Dermis microvascular lymphatic vessel endothelial cell (primary cell): ENCODE measurements at places on chromosomes 4 and X. TPM values are rescaled to one million over a fixed set of nuclear protein-coding genes. Genes with fewer than 3 reads are reported as not detected.

- no peak for DNase-seq
Measured at GRCh38 chr4:150769248-150769647, 187.3 kb downstream of the MAB21L2 start.

DNA sequence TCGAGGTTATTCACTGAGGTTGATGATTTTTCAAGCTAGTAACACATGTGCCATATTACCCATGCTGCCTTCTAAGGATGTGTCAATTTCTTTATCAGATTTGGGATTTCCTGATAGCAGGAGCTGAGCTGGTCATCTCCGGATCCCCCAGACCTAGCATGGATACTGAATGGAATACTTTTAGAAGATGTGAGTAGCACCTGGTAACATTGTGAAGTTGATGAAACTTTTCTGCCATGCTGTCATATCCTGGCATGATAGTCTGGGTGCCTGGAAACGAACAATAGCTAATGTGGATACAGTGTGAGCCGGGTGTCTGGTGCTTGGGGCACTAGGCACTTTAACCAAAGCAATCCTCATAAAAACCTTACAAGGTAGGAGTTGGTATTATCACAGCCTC, 11.0 kb upstream of the CYTL1 start:
- DNase-seq, result peak; percentile 83

- DNase-seq, result no peak
Measured at GRCh38 chrX:105829011-105829410, 6.7 kb downstream of the NRK start.

DNA sequence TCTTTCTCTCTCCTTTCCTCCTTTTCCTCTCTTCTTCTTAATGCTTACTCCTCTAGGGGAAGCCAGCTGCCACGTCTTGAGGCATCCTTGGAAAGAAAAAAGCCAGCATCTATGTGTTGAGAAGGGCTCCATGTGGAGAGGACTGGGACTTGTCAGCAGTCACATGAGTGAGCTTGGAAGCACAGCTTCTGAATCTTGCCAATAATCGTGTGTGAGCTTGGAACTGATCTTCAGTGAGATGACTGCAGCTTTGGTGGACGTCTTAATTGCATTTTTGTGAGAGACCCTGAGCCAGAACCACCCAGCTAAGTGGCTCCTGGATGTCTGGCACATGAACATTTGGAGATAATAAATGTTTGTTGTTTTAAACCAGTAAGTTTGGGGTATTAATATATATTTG, 371.7 kb downstream of the SLITRK2 start:
- no peak for DNase-seq

GRCh38 chr4:138707746-138708677, 307.6 kb upstream of the NOCT start:
- no peak for DNase-seq

GRCh38 chr4:155339999-155340398, 36.8 kb downstream of the MAP9 start:
- no peak for DNase-seq

Gene FOXR2
- total RNA-seq, result not detected in 2 replicates

Gene TSPAN7
- 9.2 and 23.8 TPM in 2 replicates for total RNA-seq

Gene DCK
- total RNA-seq, result 17.7 and 20.2 TPM in 2 replicates

Gene SYN1
- total RNA-seq, result under 0.01 and 0.13 TPM in 2 replicates
